Kidney capillary endothelial cell (primary cell): ENCODE measurements at places on chromosomes 4 and X.

- no peak for DNase-seq
Measured at GRCh38 chrX:68568136-68568535, 69.3 kb downstream of the YIPF6 start.

DNA sequence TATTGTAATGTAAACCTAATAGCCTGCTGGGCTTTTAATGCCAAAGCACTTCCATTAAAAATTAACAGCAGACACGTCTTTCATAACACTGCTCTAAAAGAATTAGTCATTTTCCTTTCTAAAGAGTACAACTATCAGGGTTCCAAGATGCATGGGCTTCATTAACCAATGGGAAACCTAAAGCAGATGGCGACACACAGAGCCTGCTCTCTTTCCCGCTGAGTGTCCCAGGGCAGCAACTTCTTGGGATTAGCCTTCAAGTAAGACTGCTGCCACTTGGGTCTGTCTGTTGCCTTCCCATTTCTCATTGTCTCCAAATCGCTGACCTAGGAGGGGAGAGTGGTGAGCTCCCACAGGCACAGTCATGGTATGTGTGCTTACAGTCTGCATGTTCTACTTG lies 14.0 kb upstream of the PHKA2 start:
- DNase-seq, result no peak

DNA sequence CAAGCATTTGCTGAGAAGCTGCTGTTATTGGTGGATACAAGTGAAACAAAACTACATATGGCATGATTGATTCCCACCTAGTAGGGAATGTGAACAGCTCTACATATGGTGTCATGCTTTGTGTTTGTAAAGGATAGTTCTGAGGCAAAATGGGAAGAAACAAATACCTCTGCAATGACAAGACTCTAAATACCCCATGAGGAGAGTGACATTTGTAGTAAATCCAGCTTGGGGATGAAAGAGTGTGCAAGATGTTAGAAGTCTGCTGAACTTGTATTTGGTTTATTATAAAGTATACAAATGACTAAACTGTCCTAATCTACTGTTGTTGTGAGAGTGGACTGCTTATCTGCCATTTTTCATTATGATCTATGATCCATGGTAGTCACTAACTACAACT lies 120.8 kb upstream of the HS3ST1 start:
- DNase-seq, result no peak

GRCh38 chrX:22203186-22203585 lies 69.5 kb upstream of the CBLL2 start:
- no peak for DNase-seq

- DNase-seq, result no peak
Measured at GRCh38 chr4:173213296-173213695, 44.7 kb downstream of the GALNT7 start.

DNA sequence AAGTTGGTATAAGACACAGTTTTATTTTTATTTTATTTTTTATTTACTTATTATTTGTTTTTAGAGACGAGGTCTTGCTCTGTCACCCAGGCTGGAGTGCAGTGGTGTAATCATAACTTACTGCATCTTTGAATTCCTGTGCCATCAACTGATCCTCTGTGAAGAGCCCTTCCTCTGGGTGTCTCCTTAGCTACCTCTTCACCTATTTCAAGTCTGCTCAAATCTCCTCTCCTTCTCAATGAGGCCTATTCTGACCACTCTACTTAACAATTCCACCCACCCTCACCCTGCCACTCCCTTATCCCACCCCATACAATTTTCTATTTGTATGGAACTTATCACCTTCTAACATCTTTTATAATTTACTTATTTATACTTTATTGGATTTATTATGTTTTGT lies 183.4 kb downstream of the PPP3CA start:
- no peak for DNase-seq

DNA sequence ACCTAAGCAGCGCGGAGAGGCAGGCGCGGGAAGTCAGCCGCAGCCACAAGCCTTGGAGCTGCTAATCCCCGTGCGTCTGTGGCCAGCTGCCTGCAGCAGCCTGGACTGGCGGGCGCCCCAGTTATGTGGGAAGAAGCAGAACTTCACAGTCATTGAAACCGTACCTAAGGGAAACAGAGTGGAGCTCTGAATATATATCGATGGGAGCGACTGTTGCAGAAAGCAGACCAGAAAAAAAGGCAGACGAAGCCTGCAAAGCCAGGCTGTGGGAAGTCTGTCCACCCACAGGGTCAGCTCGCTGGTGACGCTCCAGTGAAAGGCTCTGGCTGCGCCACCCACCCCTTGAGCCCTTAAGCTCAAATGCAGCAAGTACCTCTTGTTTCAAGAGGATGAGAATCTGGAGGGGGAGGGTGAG lies 24.7 kb downstream of the KCNE5 start:
- no peak for DNase-seq

DNA sequence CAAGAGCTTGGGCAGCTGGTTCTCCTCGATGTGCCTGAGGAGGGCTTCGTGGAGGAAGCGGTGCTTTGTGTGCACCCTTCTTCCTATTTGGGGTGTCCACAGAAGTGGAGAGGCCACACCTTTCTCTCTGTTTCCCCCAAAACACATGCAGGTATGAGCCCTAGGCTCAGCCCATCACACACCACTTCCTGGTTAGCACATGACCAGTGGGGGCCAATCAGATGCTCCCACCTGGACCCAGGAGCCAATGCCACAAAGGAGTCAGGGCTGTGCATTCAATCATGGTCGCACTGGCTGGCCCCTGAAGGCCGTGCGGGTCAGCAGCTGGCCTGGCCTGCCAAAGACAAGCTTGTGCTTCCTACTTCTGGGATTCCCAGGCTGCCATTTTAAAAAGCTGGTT lies 51.4 kb downstream of the PPP2R2C start:
- no peak for DNase-seq

DNA sequence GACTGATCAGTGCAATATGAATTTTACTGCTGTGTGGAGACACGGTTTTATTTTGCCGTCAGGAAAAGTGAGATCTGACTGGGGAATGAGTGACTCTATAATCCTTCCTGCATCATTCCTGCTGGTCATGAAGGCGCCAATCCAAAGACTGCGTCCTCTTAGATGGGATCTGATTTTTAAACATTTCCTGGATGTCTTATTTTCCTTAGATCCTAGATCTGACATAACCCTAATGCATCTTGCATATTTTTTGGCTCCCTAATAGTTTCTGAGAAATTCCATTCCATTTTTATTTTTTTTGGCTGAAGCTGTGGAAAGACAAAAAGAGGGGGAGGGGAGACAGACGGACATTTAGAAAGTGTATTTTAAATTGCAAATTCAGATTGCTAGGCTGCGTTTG lies 454.9 kb upstream of the FAT1 start:
- no peak for DNase-seq

GRCh38 chrX:115689931-115690330 lies 129.0 kb downstream of the PLS3 start:
- no peak for DNase-seq

DNA sequence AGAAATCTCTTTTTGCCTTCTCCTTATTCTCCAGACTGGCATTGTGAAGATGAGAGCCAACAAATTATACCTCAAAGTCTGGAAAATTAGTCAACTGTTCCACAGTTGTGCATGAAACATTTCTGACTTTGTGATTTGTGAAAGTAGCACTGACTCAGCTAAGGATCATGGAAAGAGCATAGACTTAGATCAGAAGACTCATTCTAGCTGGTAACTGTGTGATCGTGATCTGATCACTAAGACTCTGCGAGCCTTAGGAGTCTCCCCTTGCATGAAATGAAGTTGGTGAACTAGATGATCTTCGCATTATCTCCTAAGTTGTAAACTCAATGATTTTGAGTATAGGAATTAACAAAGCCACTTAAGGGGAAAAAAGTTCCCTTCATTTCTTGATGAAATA lies 668.1 kb downstream of the RPA4 start:
- DNase-seq, result no peak

DNA sequence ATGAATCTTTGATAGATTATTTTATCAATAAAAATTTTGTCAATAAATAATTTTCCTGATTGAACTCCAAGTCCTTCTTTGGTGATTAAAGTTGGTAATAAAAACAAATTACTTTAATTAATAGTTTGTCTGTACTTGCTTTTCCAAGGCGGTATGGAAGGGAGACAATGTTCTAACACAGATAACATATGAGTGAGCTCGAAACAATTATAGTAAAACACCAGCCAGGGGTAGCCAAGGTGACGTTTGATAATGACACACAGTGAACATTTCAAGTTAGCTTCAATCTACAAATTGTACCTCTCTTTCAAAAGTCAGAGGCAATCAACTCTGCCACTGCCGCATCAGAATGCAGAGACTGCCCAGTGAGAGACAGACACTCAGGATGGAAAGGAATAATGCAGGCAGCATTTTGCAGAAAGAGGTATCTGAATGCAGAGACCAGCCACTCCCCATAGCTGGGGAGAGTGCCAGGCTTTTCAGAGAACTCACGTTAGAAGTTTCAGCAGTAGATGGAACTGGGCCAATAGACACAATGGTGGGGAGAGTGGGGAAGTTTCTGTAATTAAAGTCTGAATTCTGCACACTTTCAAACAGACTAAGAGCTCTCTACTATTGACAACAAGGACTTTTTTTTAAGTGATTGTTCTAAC lies 18.1 kb upstream of the ATOH1 start:
- DNase-seq, result no peak

GRCh38 chr4:76546759-76547742 lies 112.0 kb downstream of the SHROOM3 start:
- peak; percentile 90 for DNase-seq

DNA sequence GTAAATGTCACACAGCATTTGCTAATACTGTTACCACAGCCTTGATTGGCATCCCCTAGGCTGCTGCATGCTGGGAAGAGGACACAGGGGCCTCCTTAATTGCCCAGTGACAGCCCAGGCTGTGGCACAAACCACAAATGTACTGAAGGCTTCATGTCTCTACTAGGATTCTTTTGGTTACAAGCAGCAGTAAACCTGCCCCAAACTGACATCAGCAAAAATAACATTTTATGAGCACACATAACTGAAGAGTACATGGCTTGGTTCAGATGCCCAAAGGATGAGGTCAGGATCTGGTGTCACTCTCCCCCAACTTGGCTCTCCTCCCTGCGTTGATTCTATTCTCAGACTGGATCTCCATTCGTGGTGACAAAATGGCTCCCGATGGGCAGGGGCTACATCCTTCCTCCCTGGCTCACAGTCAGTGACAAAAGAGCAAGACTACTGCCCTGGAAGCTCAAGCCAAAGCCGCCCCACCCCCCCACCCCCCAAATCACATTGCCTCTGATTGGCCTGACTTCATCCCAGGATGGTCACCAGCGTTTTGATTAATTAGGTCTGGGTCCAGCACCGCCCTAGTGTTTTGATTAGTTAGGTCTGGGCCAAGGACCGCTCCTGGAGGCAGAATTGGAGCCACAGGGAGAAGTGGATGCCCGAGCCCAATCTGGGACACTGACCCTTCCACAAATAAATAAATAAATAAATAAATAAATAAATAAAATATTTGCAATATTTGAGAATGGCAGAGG lies 180.5 kb upstream of the RBPJ start:
- no peak for DNase-seq

DNA sequence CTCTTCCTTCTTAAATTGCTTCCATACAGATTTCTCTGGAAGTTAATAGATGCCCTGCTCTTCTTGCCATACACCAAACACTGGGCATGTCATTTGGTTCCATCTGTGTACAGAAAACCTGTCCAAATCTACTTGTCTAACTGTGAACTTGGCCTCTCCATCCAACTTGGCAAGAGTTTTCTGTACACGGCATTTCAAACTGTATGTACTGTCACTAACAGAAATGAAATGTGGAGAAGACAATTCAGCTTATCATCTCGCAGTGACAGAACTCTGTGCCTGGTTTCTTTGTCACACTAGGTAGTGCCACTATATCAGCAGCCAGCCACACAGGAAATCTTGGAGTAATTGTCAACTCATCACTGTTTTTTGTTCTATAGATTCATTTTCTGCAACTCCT lies 58.2 kb downstream of the CXXC4 start:
- no peak for DNase-seq

GRCh38 chr4:142065086-142065647 lies 428.8 kb downstream of the IL15 start:
- no peak for DNase-seq

GRCh38 chrX:155662282-155662681 lies 49.5 kb upstream of the TMLHE start:
- no peak for DNase-seq

DNA sequence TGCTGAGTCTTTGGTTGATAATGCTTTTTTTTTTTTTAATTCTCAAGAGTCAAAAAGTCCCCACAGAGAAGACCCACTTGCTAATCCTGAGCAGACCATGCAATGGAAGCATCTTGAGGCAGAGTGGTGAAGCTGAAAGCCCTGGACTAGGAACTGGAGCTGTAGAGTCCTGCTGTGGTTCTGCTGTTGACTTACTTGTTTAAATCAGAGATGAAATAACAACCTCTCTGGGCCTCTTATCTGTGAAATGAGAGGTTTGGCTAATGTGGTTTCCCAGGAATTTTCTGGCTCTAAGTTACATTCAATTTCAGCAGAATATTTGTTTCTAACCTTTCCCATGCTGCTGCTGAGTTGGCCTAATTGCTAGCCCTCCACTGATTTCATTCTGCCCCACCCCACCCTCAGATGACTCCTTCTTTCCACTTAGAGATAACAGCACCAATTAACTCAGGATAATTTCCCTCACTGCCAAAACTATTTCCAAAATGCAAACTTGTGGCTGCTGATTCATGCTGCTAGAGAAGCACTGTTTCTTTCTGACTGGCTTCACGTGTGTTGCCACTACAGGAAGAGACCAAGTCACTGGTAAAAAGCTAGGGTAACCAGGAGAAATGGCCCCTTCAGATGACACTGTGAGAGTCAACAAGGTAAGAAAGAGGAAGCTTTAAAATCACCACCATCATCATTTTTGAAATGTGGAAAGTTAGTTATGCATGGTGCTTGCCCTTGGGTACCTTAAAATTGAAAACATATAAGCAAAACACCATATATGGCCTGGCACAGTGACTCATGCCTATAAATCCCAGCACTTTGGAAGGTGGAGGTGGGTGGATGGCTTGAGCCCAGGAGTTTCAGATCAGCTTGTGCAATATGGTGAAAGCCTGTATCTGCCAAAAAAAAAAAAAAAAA lies 326.4 kb downstream of the DCHS2 start:
- no peak for DNase-seq

DNA sequence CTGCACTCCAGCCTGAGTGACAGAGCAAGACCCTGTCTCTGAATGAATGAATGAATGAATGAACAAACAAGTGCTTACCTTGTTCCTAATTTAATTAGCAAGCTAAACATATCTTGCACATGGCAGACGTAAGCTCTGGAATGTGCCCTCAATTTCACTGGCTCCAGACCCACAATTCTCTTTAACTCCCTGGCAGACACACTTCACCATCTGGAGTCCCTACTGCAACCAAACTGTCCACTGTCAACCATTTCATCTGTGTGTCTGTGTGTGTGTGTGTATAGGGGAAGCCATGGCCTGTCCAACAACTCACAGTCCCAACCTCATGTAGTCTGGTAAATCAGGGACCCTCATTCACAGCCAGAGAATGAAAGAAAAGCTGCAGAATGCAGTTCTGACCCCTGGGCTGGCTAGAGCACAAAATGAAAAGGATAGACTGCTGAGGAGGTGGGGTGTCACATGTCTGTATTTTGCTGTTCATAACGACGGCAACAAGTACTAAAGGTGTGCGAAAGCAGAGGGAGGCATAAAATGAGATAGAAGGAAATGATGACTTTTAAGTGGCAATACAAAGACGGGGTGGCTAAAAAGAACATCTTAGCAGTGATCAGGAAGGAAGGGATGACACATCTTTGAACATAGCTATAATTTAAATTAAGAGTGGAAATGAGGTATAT lies 114.1 kb downstream of the TSPAN5 start:
- no peak for DNase-seq
